Skeletal muscle cell (primary cell): ENCODE measurements at places on chromosomes 2 and 18.

- no peak for DNase-seq
Observed at GRCh38 chr18:57627488-57627887, 5.9 kb upstream of the NARS1 start.

DNA sequence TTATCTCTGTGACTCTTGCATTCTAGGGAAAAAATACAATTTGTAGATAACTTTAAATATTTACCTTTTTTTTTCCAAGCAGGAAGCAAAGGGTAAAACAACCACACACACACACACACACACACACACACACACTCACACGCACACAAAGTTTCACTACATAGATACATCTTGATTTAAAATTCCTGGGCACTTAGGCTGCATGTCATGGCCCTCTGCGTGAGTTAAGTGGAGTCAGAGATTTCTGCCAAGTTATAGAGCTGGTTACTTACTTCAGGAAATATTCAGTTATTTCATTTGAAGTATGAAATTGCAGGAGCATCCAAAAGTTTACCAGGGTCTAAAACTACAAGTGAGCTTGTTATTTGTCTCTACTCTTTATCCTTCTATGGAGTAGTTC, 612.0 kb downstream of the IRS1 start:
- DNase-seq = peak; percentile 41

DNA sequence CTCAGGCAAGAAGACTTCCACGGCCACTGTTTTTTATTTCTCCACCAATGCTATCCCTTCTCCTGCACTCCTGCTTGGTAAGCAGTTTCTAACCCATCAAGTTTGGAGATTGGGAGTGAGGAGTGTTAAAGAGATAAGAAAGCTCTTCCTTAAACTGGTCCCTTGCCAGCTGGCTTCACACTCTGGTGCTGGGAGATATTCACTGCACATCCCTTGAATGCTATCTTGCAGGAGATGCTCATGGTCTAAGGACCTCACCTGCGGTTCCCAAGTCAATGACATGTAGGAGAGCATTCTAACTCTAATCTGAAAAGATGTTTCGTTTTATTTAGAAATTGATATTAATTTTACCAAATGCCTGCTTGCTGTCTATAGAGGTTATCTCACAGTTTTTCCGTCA, 28.2 kb upstream of the CYRIA start:
- DNase-seq = no peak

- DNase-seq = peak; percentile 40
Observed at GRCh38 chr2:25494616-25495015, 152.9 kb upstream of the DNMT3A start.

DNA sequence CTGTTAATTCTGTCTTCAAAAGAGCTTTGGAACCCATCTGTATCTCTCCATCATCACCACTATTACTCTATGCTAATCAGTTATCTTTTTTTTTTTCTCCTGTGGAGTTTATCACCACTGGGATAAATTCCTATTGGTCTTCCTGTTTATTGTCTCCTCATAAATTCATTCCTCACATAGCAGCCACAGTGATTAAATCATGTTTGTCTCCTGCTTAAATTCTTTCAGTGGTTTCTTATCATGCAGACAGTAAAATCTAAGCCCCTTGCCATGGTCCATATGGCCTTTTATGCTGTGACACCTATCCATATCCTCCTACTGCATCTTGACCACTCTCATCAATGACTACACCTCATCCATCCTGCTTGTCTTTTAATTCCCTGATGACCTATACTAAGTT, 239.8 kb upstream of the ZEB2 start:
- no peak for DNase-seq

DNA sequence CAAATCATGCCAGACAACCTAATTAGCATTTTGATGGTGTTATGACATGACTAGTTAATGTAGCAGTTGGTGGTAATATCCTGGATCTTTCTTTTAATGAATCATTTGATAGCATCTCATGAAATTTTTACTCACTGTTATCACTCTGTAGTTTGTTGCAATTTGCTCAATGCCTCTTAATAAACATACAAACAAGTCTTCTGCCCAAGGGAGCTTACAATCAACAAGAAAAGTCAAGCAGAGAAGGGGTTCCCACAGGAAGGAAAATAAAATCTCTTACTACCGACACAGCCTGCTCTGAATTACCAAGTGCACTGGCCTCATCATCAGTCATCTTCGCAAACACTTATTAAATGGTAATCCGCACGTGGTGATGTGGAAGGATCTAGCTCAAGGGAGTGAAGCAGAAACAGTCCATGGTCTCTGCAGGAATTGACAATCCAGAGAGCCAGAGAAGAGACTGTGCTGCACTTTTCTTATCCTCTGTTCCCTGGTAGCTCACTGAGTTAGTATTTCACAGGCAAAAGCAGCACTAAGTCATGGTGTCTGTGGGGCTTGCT, 263.5 kb downstream of the EPHA4 start:
- DNase-seq = no peak

- peak; percentile 77 for DNase-seq
Observed at GRCh38 chr2:196293751-196294515, 122.6 kb upstream of the STK17B start.

DNA sequence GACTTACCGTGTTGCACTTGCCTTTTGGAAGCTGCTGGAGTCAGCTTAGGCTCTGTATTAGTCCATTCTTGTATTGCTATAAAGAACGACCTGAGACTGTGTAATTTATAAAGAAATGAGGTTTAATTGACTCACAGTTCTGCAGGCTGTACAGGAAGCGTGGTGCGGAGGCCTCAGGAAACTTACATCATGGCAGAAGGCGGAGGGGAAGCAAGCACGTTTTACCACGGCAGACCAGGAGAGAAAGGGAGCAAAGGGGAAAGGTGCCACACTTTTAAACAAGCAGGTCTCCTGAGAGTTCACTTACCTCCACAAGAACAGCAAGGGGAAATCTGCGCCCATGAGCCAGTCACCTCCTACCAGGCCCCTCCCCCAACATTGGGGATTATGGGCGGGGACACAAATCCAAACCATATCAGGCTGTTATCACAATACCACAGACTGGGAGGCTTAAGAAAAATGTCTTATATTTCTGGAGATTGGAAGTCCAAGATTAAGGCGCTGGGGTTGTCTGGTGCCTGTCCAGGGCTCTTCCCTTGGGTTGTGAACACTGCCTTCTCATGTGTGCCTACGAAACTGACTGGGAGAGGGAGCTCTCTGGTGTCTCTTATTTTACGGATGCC, 3.6 kb upstream of the D2HGDH start:
- DNase-seq = no peak

DNA sequence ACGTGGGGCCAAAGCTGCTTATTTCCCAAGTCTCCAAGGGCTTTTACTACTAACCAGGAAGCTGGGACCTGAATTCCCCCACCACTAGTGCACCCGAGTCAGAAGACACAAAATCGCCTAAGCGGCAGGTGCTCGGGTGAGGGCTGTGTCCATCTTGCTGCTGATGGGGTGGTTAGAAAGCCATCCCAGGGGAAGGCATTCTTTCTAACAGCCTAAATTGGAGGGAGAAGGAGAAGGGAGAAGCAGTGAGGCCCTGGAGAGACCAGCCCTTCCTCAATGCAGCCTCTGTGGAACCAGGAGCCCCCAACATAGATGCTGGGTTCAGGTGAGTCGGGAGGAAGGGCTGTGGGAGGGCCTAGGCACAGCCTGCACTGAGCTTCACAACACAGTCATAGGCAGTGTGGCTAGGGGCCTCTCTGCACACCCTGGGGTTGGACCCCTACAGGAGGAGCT, 1.9 kb upstream of the PROM2 start:
- DNase-seq = no peak

GRCh38 chr2:24262421-24262970, 87.6 kb downstream of the FAM228A start:
- peak; percentile 47 for DNase-seq

DNA sequence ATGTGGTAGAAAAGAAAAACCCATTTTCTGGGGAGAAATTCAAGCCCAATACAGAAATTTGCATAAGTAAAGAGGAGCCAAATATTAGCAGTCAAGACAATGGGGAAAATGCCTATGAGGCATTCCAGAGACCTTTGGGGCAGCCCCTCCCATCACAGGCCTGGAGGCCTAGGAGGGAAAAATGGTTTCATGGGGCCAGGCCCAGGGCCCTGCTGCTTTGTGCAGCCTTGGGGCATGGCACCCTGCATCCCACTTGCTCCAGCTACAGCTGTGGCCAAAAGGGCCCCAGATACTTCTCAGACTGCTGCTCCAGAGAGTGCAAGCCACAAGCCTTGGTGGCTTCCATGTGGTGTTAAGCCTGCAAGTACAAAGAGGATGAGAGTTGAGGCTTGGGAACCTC, 51.3 kb upstream of the CYP1B1 start:
- DNase-seq = no peak

GRCh38 chr2:212709280-212709679, 170.7 kb upstream of the ERBB4 start:
- no peak for DNase-seq

DNA sequence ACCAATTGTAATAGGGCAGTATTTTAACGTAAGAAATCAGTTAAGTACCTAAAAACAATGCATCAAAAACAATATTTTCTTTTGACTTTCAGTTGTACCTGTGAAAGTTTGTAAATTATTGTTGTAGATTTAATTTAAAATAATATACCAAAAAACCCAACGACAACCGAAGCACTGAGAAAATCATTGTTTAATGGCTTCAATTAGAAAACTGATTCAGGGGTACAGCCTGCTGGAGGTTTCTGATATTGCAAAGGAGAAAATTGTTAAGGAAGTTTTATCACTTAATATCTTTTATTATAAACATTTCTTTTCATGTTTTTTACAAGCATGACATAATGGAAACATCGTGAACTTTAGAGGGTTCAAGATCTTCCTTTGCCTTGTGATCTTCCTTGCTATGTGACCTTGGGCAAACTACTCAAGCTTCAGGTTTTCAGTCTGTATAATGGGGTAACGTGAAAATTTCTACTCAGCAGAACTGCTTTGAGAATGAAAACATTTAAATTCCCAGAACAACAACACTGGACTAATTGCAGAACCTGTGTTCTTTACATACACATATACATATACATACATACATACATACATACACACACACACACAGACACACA, 76.3 kb upstream of the GLS start:
- no peak for DNase-seq

DNA sequence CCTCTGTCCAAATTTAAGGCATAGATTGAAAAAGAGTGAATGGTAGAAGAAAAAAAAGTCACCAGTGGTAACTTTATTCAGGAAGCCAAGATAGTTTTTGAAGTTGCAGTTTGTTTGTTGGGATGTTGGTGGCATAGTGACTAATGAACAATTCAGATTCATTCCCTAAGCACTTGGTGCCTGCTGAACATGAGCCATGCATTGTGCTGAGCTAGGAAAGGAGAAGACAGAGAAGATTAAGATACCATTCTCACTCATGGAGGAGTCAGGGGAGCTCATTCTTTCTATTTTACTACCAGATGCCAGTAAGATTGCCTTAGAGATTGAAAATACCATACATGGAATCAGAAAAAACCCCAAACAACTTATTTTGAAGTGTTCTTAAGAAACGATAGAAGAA, 25.1 kb downstream of the MEIS1 start:
- DNase-seq = no peak

- no peak for DNase-seq
Observed at GRCh38 chr2:181105562-181105961, 125.2 kb downstream of the UBE2E3 start.

DNA sequence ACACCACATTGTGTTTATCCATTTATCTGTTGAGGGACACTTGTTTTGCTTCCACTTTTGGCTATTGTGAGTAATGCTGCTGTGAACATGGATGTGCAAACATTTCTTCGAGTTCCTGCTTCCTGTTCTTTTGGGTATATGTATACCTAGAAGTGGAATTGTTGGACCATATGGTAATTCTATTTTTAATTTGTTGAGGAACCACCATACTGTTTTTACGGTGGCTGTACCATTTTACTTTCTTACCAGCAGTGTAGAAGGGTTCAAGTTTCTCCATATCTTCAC, 23.1 kb downstream of the ANXA4 start:
- no peak for DNase-seq

GRCh38 chr2:98175811-98176210, 88.8 kb downstream of the VWA3B start:
- DNase-seq = no peak

DNA sequence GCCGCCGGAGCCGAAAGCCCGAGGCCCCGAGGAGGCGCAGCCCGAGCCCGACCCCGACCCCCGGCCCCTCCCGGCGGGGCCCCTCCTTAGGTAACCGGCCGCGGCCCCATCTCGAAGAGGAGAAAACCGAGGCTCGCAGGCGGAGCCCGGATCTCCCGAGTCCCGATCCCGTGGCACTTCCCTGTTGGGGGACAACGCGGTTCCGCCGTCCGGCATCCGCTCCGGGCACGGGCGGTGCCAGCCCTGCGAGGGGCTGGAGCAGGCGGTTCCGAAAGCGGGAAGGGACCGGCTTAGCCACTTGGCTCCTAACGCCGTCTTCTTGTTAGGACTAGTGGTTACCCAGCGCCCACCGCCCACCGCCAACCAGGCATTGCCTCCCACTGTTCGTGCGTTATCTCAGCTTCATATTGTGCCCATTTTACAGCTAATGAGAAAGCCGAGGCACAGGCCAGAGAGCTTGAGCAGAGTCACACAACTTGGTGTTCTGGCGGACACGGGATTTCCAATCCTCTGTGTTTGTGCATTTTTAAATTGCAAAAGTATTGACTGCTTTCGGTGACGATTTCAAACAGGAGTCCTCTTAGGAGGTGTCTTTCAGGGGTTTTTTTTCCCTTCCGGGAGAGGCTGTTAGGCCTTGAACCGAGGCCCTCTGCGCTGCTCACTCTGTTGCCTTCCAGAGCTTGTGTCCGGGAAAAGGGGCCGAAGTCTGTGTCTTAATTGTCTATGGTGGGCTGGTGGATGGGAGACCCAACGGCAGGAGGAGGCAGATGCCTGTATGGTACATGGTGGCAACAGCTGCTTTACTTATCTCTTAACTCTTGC, 562 bp downstream of the CENPA start:
- no peak for DNase-seq

DNA sequence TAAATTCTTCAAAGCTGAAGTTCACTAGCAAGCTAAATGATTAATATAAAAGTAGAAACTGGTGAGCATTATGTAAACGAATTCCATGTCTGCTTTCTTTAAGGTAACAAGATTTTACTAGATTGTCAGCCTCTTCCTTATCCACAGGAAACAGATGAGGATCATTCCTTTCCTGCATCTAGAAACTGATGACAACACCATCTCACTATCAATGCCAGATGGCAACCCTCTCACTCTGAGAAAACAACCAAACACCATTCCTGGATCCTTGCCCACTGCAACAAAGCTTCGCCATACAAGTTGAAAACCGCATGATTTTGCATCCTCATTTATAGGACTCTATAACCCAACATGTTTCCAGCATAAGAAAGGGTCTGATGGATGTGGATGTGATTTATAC, 122.9 kb downstream of the ZNF521 start:
- DNase-seq = peak; percentile 65

- DNase-seq = peak; percentile 23
Observed at GRCh38 chr2:144114760-144115159, 405.2 kb downstream of the ZEB2 start.

GRCh38 chr18:5317186-5317585, 21.7 kb upstream of the ZBTB14 start:
- DNase-seq = peak; percentile 4
